Esophagus muscularis mucosa (tissue), 4 donors: ENCODE measurements at places on chromosomes 7 and 10. TPM values are rescaled to one million over a fixed set of nuclear protein-coding genes. Genes with fewer than 3 reads are reported as not detected.

The ECD gene
- total RNA-seq = 27.0 TPM

The ANKRD1 gene
- not detected for total RNA-seq

The GPR37 gene
- total RNA-seq = 5.0 TPM

The NRG3 gene
- 0.17 TPM for total RNA-seq

The TFPI2 gene
- 2.3 TPM for total RNA-seq

The ZNF488 gene
- total RNA-seq = not detected

The AKR1D1 gene
- total RNA-seq = not detected

The FAM25C gene
- total RNA-seq = not detected
